Large intestine (tissue), 12 donors: ENCODE measurements at places on chromosomes 7 and 10. TPM values are rescaled to one million over a fixed set of nuclear protein-coding genes. Genes with fewer than 3 reads are reported as not detected.

The ABCC2 gene
- 94.3 TPM for polyA plus RNA-seq

The HYAL4 gene
- polyA plus RNA-seq: not detected

The OSBPL3 gene
- 32.4 TPM for polyA plus RNA-seq

The CCDC3 gene
- 8.4 TPM for polyA plus RNA-seq

The EN2 gene
- polyA plus RNA-seq: not detected

The KIAA1549 gene
- 3.9 TPM for polyA plus RNA-seq

The PRSS37 gene
- polyA plus RNA-seq: 0.34 TPM

The ATAD1 gene
- 35.9 TPM for polyA plus RNA-seq

The LIPM gene
- 0.04 TPM for polyA plus RNA-seq

The TMEM106B gene
- polyA plus RNA-seq: 43.1 TPM

The GAD2 gene
- 1.7 TPM for polyA plus RNA-seq

- DNase-seq: no peak
Observed at GRCh38 chr7:16815001-16815400, 10.2 kb upstream of the AGR2 start.

- no peak for DNase-seq
Observed at GRCh38 chr10:112243713-112244112, 39.5 kb upstream of the TECTB start.

DNA sequence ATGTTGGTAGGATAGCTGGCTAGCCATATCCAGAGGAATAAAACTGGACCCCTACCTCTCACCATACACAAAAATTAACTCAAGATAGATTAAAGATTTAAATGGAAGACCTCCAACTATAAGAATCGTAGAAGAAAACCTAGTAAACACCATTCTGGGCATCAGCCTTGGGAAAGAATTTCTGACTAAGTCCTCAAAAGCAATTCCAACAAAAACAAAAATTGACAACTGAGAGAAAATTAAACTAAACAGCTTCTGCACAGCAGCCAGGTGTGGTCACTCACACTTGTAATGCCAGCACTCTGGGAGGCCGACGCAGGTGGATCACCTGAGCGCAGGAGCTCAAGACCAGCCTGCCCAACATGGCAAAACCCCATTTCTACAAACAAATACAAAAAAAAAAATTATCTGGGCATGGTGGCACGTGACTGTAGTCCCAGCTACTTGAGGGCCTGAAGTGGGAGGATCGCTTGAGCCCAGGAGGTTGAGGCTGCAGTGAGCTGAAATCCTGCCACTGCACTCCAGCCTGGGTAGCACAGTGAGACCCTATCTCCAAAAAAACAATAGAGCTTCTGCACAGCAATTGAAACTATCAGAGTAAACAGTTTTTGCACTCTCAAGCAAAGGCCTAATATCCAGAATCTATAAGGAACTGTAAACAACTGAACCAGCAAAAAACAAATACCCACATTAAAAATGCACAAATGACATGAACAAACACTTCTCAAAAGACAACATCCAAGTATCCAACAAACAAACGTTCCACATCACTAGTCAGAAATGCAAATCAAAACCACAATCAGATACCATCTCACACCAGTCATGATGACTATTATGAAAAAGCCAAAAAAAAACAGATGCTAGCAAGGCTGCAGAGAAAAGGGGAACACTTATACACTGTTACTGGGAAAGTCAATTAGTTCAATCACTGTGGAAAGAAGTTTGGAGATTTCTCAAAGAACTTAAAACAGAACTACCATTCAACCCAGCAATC is 4.8 kb downstream of the CRPPA start:
- DNase-seq: no peak

GRCh38 chr10:61029411-61029810 is 85.4 kb upstream of the RHOBTB1 start:
- no peak for DNase-seq

DNA sequence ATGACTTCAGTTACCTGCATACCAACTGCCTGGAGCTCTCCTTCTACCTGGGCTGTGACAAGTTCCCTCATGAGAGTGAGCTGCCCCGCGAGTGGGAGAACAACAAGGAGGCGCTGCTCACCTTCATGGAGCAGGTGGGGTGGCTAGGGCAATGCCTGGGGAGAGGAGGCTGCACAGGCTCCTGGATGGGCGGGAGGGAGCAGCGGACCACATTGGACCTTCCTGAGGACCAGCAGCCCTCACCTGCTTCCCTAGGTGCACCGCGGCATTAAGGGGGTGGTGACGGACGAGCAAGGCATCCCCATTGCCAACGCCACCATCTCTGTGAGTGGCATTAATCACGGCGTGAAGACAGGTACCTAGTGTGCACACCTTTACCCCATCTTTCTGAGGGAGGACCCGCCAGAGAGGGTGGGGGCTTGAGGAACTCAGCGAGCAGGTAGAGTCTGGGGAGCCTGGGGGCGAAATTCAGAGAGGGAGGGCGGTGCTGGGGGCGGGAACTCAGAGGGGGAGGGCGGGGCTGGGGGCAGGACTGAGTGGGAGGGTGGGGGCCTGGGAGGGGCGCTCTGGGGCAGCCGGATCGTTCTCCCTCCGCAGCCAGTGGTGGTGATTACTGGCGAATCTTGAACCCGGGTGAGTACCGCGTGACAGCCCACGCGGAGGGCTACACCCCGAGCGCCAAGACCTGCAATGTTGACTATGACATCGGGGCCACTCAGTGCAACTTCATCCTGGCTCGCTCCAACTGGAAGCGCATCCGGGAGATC is 9.0 kb downstream of the AEBP1 start:
- no peak for DNase-seq

DNA sequence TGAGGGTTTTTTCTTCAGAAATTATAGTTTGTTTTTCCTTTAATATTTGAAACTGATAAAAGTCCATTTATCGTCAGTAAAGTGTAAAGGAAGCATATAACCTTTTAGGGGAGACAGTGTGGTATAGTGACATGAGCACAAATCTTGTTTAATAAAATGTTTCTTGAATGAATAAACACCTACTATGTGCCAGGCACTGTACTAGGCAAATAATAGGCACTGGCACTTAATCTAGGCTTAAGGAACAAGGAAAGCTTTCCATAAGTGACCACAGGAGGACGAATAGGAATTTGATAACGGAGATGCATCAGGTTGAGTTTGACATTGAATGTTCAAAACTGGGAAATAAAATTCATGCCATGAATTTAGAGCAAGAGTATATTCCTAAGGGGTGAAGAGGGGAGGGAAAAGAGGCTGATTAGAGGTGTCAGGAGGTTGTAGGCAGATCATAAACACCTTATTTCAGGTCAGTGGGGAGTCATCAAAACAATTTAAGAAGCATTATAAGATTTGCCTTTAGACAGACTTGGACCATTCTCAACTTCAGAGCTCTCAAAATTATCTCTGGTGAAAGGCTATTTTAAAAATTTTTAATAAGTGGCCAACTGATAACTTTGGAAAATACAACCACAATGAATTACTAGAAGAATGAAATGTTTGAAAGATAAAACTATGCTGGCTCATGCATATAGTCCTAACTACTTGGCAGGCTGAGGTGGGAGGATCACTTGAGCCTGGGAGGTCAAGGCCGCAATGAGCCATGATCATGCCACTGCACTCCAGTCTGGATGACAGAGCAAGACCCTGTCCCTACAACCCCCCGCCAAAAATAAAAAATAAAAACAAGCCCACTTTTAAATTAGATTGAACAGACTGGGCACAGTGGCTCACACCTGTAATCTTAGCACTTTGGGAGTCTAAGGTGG is 22.4 kb downstream of the RALA start:
- DNase-seq: no peak

DNA sequence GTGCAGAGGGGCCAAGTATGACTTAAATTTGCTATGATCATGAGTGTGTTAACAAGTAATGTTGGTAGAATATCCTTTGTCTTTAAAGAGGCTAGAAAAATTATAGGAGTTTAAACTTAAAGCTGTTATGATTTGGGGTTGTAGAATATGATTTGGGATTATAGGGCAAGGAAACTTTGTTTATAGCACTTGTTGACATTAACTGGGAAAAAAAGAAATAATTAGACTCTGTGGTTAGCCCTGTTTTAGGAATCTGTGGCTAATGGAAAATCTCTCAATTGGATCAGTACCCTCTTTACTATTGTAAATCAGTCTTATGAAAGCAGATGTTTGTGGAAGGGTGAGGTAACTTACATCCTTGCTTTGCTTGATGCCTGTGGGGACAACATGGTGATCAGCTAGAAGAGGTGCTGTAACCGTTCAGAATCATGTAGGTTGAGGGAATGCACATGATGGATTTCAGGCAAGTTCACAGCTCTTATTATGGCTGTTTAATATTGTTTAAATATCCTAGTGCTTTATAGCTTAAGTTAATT is 11.1 kb downstream of the ING3 start:
- no peak for DNase-seq

DNA sequence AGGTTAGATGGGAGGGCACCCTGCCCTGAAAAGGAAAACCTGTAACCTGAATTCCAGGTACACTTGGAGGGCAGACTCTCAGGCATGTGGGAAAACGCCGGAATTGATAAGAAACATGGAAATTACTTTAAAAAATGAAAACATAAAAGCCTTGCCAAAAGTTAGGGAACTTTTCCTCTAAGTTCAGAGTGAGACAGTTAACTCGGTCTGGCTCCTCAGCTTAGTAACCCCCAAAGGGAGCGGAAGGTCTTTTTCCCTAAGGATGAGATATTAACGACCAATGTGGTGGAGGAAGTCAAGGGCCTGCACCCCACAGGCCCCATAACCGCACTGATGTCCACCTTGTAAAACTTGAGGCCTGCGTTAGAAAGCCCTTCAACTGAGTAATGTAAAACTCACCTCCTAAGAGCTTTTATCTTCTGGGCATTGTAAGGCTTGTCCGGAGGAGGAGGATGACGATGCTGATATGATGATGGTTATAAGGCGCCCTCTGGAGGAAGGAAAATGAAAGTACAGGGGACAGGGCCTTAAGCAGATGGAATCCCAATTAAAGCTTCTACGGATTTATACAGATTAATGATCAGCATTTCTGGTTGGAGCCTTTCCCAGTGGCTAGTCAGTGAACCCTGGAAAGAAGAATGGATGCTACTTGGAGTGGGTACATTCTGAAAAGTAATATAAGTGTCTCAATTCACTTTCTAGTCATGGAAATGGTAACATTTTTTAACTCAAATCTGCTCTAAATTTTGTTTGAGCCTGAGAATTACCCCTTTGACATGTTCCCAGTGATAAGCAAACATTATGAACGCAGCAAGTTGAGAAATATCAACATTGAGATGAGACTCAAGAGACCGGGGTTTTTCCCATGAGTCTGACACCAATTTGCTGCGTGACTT is 694 bp downstream of the COL1A2 start:
- DNase-seq: peak; percentile 69

GRCh38 chr7:131141443-131141967 is 186.2 kb upstream of the MKLN1 start:
- no peak for DNase-seq

GRCh38 chr7:129689995-129690581 is 78.6 kb downstream of the NRF1 start:
- DNase-seq: peak; percentile 6

- DNase-seq: no peak
Observed at GRCh38 chr7:55198634-55199392, 166.3 kb upstream of the LANCL2 start.

GRCh38 chr10:71478173-71478572 is 81.5 kb downstream of the CDH23 start:
- DNase-seq: no peak

DNA sequence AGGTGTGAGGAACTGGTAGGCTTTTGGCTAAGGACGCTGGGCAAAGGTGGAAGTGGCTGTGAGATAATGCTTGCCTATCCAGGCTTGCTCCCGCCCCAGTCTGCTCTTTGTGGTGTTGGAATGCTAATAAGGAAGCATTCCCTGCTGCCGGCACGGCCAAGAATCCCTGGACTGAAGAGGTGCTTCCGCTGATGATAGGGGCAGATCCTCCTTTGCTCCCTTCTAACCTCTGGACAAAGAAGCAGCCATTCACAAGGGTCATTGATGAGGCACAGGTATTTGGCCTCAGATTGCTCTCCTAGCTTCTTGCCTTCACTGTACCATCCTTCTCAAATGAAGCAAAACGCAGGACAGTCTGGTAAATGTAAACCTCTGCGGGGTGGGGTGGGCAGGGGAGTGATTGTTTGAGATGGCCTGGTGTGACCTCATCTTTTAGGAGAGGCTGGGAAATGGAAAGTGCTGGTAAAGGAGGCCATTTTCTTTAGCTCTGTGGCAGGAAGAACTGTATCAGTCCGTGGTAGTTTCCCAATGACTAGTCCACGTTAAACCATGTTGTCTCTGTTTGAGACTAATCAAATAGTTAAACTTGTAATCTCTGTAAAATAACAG is 1.7 kb downstream of the PGAM1 start:
- peak; percentile 76 for DNase-seq
